ENCODE measurements at places on chromosomes 6 and 20. TPM values are rescaled to one million over a fixed set of nuclear protein-coding genes. Genes with fewer than 3 reads are reported as not detected.

Gene ETV7
- 20.7 TPM for total RNA-seq

DNA sequence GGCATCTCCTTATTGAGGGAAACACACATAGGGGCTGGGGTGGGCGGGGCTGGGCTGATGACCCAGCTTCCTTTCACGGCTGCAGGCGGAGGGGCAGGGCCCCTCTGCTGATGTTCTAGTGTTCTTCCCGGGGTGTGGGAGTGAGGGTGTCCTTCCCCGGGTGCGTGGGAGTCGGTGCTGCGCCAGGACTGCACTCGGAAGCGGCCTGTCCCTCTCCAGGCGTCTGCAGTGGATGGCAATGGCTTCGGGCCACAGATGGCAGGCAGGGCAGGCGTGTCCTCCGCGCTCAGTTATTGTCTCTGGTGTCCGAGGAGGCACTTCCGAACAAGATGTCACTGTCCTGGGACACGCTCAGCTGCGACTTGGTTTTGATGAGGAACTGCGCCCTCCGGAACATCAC is 19.2 kb downstream of the KCNG1 start:
- H3K27ac ChIP-seq: no peak overlapping the region
- peaks cover 18% of the 10 kb centered on the region for H3K27me3 ChIP-seq
- no peaks in the 10 kb centered on the region for H3K4me1 ChIP-seq
- no peaks in the 10 kb centered on the region for H3K36me3 ChIP-seq

Gene CFB
- 0.60 TPM for total RNA-seq

Gene AKAP7
- total RNA-seq: 7.2 TPM

All from activated CD4-positive, alpha-beta memory T cell treated with anti-CD3 and anti-CD28 coated beads, Interleukin-2, amount 10 ng/mL, durations not matched to agents 7 days and 5 days (primary cell).